Stimulated activated CD4-positive, alpha-beta T cell treated with anti-CD3 and anti-CD28 coated beads, TNF-alpha, amount 100 ng/mL, for 24 hours (primary cell): ENCODE measurements at places on chromosomes 3 and 15.
A peak's percentile ranks its signal among the peaks of the same experiment; 100 is the strongest.

GRCh38 chr3:8816106-8816505 is 46.7 kb upstream of the OXTR start:
- no peak for DNase-seq

DNA sequence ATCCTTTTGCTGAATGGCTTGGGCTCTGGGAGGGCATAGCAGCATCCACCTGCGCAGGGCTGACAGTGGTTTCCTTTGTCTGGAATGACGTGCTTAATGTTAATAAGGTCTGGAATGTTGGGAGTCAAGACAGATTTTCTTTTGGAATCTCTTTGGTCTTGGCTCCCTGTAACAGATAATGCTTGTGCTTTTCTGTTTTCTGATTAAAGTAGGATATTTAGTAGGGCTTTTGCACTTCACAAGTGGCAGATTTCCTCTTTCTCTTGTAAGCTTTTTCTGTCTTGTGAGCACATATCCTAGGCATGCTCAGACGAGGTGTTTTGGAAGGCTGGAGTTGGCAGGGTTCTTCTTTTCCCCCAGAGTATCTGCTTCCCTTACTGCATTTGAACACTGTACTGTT is 189.6 kb downstream of the GHSR start:
- DNase-seq = no peak

DNA sequence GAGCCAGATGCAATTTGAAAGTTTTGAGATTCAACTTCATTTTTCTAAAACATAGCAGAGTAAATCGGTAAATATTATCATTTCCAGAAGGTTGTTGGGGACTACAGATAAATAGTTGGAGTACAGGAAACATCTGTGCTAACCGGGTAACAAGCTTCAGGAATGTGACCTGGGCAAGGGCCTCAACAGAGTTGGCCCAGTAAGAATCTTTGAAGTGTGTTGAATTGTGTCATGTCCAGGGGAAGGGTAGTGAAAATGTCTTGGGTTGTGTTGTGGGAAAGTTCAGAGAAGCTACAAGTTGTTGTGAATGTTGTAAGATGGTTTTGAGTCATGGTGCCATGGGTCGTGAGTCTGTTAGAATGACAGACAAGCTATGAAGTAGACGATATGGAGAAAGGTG is 35.7 kb downstream of the SQOR start:
- DNase-seq = no peak

DNA sequence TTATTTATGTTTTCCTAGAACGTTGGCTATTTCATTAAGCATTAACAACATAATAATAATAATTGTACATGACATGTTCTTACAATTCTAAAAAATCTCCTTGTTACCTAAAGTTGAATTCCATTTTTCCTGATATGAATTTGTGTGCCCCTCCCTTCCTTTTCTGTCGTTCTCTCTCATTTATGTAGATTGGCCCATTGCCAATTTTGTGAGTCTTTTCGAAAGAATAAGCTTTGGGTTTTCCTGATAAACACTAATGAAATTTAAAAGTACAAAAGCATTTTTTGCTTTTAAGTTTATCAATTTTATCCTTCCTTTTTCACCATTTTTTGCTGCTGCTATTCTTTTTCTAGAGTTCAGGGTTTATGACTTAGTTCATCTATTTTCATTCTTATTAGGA is 44.9 kb downstream of the PRR23E start:
- no peak for DNase-seq

DNA sequence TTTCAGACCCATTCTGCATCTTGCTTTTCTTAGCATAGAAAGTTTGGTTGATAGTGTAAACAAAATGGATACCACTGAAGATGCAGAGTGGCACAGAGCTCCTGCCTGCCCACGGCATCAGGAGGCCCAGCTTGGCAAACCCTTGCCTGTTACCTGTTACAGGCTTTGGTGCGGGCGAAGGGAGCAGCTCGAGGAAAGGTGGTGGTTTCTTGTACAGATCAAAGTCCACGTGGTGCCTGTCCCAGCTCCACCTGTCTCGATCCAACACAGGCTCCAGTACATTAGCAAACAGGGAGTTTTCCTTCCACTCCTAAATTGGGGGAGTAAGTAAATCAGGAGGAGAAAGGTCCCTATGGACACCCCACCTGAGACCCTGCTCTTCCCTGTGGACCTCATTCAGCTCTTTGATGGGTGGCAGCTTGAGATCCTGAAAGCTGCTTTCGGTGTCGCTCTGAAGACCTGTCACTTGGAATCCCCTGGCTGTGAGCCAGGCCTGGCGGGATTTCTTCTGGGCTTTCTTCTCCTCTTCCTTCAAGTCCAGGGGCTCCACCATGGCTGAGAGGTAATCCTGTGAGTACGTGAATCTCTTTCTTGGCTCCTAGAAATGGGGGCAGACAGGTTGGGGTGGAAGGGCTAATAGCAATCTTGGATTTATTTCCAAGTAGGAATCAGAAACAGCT is 35.7 kb downstream of the ACAD9 start:
- DNase-seq = no peak

- no peak for DNase-seq
Observed at GRCh38 chr3:9135930-9136525, 113.4 kb downstream of the SRGAP3 start.

DNA sequence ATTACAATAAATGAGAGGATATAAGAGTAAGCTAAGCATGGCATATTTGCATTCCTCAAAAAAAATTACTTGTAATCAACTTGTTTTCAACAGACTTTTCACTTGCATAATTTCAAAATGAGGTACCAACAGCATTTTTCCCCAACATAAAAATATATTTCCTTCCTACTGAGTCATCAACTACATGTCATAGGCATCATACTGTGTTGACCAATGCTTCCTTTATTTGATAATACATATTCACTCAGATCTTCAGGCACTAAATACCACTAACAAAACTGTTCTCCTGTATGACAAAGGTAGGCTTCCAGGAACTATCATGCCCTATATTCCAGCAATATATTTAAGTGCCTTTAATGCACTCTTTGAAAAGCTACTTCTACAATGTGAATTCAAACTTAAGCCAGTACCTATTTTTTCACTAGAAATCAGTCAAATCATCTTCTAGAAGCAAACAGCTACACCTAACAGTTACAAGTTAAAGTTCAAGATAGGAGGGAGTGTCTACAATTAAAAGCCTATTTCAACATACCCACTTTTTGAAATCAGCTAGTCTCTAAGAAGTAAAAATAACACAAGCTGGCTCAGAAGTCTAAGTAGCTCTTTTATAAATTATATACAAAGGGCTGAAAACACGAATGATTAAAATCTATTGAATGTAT is 11.3 kb downstream of the ADAM10 start:
- DNase-seq = no peak

DNA sequence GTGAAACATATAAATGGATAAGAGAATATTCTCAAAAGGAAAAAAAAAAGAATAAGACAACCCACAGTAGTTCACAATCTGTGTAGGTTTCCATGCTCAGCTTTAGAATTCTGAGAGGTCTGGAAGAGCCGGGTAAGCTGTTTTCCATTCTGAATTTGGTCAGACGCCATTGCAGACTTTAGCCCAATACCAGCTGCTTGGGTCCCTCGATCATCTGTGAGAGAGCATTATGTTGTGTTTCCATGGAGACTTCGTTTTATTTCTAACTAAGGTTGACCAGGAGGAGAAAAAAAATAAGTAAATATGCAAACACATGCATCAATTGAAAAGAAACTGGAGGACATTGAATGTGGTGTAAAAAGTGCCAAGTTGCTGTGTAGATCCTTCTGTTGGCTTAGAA is 25.5 kb downstream of the KCNAB1 start:
- DNase-seq = no peak

- DNase-seq = peak; percentile 58
Observed at GRCh38 chr15:92810418-92811138, 89.5 kb upstream of the CHD2 start.

DNA sequence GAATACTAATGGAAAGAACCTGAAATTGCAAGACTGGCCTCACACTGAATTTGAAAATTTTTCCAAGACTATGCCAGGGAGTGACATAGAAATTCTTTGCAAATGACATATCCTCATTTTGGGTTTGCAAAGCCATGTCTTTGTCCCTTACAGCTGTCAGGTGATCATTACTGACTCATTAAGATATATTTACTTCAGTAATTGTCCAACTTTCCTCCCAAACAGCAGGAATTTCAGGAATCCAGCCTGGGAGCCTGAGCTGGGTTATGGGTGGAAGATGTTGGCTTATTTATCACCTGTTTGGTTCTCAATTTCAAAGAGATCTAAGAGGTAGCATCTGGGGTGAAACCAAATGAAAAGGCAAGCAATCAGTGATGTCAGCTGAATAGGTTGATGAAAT is 111.6 kb upstream of the ACP3 start:
- DNase-seq = no peak

DNA sequence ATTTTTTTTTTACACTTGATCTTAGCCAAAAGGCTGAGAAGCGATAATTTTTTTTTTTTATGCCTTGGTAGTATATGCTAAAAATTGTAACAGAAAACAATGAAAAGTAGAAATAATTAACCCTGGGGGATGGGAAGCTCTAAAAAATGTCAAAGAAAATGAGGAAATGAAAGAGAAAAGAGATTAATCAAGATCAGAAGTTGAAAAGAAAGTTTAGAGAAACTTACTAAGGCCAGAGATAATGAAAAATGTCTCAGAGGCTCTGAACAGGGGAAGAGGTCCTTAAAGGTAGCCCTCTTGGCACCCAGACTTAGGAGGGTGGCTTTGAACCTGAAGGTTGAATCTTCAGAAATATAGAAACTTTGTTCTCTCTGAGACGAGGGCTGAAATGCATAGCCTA is 58.6 kb upstream of the ZBED2 start:
- DNase-seq = no peak

GRCh38 chr3:133443649-133444422 is 44.0 kb downstream of the BFSP2 start:
- no peak for DNase-seq

DNA sequence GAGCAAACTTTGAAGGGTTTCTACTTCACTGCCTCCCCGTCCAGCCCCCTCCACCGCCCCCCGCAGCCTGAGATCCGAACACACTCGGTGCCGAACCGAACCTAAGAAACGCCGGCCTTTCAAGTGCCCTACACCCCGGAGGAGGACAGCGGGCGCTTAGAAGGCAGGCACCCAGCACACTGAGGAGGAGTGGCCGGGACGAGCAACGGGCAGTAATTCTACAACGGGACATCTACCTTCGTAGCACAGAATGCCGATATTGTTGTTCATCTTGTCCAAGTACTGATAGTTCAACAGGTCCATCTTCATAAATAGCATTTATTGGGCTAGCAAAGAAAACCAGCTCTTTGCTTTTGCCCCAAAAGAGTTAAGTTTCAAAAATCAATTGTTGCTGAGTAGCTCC is 513 bp downstream of the VGLL4 start:
- peak; percentile 35 for DNase-seq

GRCh38 chr15:52097180-52097579 is 15.4 kb downstream of the BCL2L10 start:
- no peak for DNase-seq

DNA sequence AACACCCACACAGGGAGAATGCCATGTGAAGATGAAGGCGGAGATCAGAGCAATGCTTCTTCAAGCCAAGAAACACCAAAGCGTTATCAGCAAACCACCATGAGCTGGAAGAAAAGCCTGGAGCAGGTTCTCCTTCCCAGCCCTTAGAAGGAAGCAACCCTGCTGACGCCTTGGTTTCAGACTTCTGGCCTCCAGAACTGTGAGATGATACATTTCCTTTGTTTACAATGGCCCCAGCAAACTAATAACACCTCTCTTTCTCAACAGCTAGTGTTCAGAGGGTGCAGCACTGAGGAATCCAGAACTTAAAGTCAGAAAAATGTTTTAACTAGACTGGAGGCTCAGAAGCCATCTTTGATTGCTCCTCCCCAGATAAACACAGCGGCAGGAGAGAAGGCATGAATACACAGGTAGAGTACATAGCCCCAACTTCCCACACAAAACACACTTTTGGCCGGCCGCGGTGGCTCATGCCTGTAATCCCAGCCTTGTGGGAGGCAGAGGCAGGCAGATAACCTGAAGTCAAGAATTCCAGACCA is 132.4 kb upstream of the LPP start:
- DNase-seq = no peak

DNA sequence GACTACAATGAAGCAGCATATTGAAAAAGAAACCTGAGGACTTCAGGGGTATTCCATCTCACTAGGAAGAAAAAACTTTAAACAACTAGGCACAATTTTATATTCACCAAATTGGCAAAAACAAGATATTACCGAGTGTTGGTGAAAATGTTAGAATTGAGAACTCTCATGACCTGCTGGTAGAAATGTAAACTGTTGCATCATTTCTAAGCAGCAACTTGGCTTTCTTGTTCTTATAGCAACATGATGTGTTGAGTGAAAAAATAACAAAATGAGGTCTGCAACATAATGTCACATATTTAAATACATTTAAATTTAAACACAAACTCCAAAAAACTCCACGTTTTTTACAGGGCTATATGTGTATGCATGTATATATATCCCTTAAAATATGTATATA is 59.0 kb upstream of the SPPL2A start:
- DNase-seq = no peak

DNA sequence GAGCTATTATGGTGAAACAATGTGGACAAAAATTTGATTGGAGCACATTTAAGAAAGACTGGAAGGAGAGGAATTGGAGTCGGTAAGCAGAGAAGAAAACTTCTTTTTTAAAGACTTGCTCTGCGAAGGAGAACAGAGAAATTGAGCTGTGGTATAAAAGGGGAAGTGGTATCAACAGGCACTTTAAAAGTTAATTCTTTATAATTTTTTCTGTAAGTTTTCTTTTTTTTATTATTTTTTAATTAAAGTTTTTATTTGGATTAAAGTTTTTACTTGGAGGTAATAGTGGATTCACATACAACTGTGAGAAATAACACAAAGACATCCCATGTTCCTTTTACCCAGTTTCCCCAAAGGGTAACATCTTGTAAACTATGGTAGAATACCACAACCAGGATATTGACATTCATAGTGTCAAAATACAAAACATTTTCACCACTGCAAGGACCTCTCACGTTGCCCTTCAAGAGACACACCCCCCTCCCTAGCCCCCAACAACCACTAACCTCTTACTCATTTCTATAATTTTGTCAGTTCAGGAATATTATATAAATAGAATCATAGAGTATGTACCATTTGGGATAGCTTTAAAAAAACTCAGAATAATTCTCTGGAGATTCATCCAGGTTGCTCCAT is 33.8 kb upstream of the XIRP1 start:
- no peak for DNase-seq

DNA sequence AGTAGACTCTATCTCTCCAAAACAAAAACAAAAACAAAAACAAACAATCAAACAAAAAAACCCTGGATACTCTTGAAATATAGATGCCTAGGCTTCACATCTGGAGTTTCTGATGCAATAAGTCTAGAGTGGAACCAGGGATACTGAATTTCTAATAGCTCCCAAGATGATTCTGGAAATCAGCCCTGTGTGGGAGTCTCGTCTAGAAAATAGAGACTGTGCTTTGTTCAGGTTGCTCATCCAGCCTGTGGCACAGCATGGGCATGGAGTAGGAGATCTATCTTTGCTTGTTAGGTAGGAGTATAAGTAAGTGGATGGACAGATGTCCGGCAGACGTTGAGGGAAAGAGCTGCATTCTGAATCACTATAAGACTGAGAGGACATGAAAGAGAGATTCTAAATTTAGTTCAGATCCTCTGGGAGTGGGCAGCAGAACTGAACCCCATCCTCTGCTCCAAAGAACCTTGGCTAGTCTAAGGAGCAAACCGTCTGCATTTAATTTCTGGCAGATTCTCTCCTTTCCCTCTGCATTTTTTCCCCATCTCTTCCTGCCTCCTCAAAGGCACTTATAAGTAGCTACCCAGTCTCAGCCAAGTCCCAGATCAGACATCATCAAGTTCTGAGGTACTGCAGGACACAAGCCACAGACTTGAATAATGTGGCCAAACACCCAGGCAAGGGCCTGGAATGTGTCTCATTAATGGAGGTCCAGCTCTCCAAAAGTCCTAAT is 92.6 kb upstream of the STRIT1 start:
- DNase-seq = no peak
